NCI-H1417 (cell line): ENCODE measurements at places on chromosomes 13 and 19.
A peak's percentile ranks its signal among the peaks of the same experiment; 100 is the strongest.

DNA sequence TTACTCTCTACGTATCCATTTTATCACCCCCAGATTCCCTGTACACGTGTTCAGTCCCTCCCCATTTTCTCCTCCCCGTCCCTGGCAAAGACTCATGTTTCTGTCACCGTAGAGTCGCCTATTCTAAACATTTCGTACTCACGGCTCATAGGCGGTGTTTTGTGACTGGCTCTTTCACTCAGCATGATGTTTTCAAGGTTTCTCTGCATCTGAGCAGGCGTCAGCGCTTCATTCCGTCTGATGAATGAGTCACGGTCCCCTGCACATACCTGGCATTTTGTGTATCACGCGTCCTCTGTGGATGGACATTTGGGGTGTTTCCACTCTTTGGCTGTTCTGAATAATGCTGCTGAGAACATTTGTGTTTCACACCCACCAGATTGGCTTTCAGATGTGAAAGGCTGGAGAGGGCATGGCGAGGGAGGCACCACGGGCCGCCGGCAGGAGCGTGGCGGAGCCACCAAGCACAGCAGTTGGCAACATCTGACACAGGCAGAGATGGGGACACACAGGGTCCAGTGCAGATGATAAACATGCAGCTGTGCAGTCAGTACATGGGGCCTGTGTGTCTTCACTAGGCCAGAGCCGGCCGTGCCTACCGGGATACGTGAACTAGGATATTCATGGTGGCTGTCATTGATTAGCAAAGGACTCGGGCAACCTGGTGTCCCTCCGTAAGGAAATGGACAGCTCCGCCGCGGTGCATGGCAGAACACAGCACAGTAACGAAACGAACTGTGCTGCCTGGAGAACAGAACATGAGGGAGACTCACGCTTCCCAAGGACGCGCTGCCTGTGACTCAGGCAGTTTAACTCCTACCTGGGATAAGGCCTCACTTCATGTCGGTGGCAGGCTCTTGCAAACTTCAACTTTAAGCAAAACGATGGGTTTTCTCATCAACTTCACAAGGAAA is 117.2 kb downstream of the ATP11A start:
- no peak for DNase-seq

- DNase-seq, result no peak
Observed at GRCh38 chr19:51702103-51702824, 9.1 kb downstream of the SPACA6 start.

GRCh38 chr13:38415233-38415632 is 65.6 kb downstream of the UFM1 start:
- DNase-seq, result no peak

GRCh38 chr19:7636317-7636690 is 606 bp upstream of the STXBP2 start:
- peak; percentile 45 for DNase-seq

DNA sequence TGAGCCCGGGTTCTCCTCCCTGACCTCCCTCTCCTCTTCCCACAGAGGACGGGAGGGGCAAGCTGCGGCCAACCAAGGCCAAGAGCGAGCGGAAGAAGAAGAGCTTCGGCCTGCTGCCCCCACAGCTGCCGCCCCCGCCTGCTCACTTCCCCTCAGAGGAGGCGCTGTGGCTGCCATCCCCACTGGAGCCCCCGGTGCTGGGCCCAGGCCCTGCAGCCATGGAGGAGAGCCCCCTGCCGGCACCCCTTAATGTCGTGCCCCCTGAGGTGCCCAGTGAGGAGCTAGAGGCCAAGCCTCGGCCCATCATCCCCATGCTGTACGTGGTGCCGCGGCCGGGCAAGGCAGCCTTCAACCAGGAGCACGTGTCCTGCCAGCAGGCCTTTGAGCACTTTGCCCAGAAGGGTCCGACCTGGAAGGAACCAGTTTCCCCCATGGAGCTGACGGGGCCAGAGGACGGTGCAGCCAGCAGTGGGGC is 162.2 kb downstream of the KDM4B start:
- DNase-seq, result no peak

DNA sequence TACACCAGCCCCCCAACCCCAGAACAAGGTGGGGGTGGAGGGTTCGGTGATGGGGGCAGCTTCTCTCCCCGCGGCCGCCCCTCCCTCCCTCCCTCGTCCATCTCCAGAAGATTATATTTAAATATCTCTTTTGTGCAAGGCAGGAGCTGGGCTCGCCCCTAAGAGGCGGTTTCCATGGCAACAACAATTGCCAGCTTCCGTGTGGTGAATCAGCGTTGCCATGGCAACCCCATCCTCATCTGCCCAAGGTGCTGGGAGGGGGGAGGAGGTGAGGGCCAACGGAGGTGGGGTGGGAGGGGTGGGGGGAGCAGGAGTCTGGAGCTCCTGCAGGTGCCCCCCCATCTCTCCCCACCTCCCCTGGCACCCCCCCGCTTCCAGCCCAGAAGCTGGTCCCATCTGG is 46.4 kb downstream of the CELF5 start:
- DNase-seq, result peak; percentile 92

DNA sequence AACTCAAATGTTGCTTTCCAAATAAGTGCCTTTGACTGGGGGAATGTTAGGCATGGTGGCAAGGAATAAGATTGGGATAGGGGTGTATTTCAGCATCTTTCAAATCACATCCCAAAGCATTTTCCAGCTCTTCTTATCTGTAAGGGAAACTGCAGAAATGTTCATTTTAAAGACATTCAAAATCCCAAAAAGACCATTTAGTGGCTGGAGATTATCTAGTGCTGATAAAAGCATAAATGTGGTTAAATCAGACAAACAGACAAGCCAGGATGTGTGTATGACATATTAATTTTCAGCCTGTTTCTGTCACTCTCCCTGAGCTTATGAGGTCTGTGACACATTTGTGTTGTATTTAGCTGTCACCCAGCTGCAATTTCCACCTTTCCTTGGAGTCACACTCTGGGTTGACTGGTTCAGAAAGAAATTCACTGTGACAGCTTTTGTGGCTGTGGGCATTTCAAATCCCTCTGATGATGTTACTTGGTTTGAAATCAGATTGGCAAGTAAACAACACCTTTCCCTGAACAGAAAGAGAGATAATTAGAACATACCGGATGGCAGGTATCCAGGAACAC is 69.7 kb upstream of the SIAH3 start:
- DNase-seq, result no peak

DNA sequence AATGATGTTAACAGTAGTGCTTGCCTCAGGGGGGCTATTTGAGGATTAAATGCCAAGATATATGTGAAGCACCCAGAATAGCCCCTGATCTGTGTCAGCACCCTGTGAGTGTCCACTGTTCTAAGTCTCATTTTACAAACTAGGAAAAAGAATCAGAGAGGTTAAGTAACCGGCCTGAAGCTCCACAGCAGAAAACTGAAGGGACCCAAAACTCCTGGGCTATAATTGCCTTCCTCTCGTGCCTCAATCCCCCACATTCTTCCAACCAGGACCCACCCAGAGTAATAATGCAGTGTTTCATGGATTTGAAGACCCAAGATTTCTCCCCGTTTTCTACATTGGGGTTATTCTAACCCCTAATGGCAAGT is 2.3 kb downstream of the PVR start:
- DNase-seq, result no peak

DNA sequence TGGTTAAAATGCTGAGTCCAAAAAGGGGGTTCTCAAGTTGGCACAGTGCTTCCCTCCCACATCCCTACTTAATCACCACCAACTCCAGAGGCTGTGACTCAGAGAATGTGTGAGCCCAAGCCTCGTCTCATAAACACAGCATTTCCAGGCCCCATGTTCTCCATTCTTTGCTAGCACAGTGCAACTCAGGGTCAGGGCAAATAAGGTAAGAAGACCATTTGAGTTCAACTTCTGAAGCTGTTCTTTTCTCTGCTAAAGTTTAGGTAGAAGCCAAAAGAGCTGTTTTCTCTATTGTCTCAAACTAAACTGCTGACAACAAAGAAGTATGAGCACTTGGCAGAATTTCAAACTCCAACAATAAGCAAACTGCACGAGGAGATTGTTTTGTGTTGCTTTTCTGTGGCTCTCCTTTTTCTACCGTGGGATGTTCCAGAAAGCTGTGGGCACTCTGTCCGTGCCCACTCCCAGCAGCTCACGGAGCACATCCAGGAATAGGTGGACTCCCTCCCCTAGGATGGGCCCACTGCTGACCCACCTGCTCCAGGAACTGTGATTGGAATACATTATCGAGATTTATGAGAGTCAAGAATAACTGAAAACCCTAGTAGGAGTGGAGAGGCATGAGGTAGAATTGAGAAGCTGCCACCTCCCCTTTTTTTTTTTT is 494.3 kb downstream of the COG6 start:
- no peak for DNase-seq
